NCI-H460 (cell line): ENCODE measurements at places on chromosomes 16 and 17. TPM values are rescaled to one million over a fixed set of nuclear protein-coding genes. Genes with fewer than 3 reads are reported as not detected.

TBC1D3 gene
- total RNA-seq = not detected in 2 replicates

TERF2IP gene
- 24.6 and 27.9 TPM in 2 replicates for total RNA-seq

ITGB3 gene
- total RNA-seq = not detected in 2 replicates

CRK gene
- 73.2 and 74.7 TPM in 2 replicates for total RNA-seq

KIAA0513 gene
- total RNA-seq = 1.9 and 2.0 TPM in 2 replicates

CCL16 gene
- not detected in 2 replicates for total RNA-seq

IL34 gene
- not detected in 2 replicates for total RNA-seq

GRB7 gene
- total RNA-seq = 1.7 TPM in 2 replicates

INCA1 gene
- total RNA-seq = not detected in 2 replicates
